Panc1 (cell line): ENCODE measurements at places on chromosomes 5 and 9. TPM values are rescaled to one million over a fixed set of nuclear protein-coding genes. Genes with fewer than 3 reads are reported as not detected.

GRCh38 chr5:62432621-62433064, 20.1 kb downstream of the IPO11 start:
- no peak for DNase-seq

DNA sequence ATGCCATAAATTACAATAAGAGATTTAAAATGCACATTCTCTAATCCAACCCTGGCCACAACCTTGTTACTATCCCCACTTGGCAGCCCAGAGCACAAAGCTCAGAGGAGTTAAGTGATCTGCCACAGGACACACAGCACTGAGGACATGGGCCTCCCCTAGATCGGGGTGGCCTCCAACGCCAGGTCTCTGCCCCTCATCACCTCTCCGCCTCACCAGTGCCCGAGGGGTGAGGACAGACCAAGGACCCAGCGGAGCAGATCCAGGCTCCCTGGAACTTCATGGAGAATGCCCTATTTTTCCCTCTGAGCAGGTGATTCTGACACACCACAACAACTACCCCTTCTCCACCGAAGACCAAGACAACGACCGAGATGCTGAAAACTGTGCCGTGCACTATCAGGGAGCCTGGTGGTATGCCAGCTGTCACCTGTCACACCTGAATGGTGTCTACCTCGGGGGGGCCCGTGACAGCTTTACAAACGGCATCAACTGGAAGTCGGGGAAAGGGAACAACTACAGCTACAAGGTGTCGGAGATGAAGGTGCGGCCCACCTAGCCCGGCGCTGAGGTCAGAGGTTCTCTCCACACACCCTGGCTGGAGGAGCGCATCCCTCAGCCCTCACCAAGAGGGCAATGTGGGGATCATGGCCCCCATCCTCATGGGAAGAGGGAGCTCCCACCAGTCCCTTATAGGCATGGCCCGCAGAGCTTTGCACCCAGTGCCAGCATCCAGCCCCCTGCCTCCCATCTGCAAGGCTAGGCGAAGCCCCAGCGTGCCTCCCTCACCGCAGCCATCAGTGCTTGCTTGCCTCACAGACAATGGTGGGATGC, 12.5 kb upstream of the FCN2 start:
- DNase-seq: no peak

DNA sequence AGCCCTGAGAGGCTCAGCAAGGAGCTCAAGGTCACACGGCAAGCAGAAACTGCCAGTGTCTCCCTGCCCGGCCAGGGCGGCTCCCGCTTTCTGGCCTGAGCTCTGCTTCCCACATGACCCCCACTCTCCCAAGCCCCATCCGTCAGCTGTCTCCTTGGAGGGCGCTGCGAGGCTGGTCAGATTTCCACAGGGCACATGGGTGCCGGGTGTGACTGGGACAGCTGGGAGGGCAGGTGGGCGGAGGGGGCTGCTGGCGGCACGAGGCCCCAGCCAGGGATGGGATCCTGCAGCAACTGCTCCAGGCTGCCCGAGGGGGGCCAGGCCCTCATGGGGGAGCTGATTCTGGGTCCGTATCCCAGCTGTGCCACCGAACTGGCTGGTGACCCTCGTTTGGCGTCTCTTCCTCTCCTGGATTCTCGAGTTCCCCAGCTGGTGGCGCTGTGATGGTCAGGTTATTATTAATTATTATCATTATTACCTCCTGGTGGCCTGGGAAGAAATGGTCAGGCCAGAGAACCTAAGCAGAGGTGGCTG, 12.9 kb upstream of the WDR38 start:
- no peak for DNase-seq

DNA sequence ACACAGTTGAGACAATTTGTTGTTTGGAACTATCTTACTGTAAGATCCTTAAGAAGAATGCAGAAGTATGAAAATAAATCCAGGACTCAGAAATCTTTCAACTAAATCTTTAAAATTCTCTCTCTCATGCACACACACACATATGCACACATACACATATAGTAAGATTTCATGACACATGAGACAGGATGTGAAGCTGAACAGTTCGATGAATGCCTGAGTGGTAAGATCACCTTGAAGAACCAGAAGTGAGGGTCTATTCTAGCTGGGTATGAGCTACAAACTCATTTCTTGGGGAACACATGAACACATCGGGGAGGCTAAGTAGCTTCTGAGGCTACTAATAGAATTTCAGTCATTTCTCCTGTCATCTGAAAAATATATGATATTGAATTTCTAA, 153.6 kb downstream of the TMC1 start:
- no peak for DNase-seq

The PCDHGA5 gene
- 0.67 TPM for total RNA-seq

The PCDHGB4 gene
- total RNA-seq: 0.21 TPM

The SEMA6A gene
- total RNA-seq: 0.54 TPM
